Sigmoid colon (tissue), 7 donors: ENCODE measurements at places on chromosomes 5 and 9.

DNA sequence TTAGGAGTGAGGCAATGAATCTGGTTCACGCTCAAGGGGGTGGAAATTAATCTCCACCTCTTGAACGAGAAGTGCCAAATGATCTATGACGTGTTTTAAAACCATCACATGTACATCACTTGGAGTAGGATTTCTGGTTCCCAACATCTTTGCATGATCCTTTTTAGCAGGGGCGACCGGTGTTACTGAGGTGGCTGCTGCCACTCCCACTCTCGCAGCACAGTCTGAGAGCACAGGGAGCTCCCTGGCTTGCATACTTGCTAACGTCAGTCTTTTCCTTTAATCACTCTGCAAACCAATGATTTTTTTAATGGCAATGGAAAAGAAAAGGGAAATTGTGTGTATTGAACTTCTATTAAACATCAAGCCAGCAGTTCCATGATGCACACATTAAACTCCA, 624.4 kb downstream of the IRX1 start:
- no peaks in the 10 kb centered on the region for H3K27me3 ChIP-seq
- H3K4me3 ChIP-seq: no peak overlapping the region

DNA sequence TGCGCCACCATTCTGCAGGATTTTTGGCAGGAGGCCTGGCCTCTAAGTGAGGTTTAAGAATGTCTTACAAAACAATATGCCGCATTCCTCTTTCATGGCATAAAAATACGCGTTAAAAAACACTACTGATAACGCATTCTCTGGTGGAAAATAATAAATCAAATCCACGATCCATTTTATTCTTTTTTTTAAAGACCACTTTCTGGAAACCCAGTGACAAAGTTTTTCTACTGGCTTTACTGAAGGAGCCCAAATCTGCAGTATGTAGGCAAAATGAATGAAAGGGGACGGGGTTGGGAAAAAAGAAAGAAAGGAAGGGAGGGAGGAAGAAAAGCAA, 2.0 kb downstream of the SV2C start:
- no peaks in the 10 kb centered on the region for H3K36me3 ChIP-seq
- H3K4me3 ChIP-seq: no peak overlapping the region
- peaks cover 9% of the 10 kb centered on the region for H3K27me3 ChIP-seq
- no peak overlapping the region for H3K27ac ChIP-seq

DNA sequence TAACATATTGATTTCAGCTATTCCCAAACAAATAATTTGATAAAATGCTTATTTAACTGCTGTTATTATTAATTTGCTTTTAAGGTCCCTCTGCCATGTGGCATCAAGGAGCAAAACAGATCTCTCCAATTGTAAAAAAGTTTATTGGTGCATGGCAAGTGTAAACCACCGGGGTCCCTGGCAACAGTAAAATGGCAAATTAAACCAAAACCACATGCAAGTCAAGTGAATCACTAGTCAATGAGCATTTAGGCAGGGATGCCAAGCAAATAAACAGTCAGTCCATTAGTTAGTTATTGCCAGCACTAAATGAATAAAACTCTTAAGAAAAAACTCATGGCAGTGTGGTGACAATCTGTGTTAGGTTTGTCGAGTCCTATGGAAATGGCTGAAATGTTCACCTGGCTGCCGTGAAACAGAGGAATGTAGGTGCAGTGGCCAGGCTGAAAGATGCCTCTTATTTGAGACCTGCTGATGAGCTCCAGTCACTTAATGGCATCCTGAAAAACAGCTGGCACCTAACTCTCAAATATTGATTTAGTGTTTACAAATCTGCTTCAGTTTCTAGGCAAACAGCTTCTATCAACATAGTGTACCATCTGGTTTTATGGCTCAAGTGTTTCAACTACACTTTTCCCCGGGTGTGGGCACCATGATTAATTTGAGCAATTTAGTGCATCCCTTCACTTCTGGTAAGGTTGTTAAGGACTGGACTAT, 296.5 kb upstream of the ITGA1 start:
- no peaks in the 10 kb centered on the region for H3K27me3 ChIP-seq
- H3K36me3 ChIP-seq: no peaks in the 10 kb centered on the region
- DNase-seq: no peak
- H3K4me1 ChIP-seq: no peaks in the 10 kb centered on the region
- no peak overlapping the region for H3K27ac ChIP-seq
- no peak overlapping the region for H3K4me3 ChIP-seq

DNA sequence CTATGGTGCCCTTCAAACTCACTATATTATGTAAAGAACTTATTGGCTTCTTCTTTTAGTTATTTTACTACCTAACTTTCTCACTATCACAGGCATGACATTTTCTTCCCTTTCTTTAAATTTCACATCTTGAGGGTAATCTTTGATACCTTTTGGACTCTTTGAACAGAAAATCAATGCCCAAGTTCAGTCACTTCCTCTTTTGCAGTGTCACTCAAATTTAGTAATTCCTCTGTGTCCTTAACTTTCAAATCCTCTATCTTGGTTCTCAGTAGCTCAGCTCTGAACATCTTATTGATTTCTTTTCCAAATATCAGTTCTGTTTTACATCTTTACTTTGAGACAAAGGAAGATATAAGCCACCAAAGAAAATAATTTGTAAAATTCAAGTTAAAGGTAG, 25.5 kb downstream of the CNTLN start:
- H3K27ac ChIP-seq: no peak overlapping the region
- no peaks in the 10 kb centered on the region for H3K27me3 ChIP-seq
- no peaks in the 10 kb centered on the region for H3K4me1 ChIP-seq
- no peaks in the 10 kb centered on the region for H3K36me3 ChIP-seq
- no peak overlapping the region for H3K4me3 ChIP-seq

- H3K27me3 ChIP-seq: no peaks in the 10 kb centered on the region
- peaks cover 9% of the 10 kb centered on the region for H3K4me1 ChIP-seq
- H3K4me3 ChIP-seq: peak within 1 kb of the TSS; percentile 41
- DNase-seq: peak; percentile 82
- H3K36me3 ChIP-seq: no peaks in the 10 kb centered on the region
Observed at GRCh38 chr9:69173891-69174615, at the start of gene TJP2. TSS of gene TJP2 (plus strand) at chr9:69174277. CDS start at chr9:69174373, 96 bp downstream.

DNA sequence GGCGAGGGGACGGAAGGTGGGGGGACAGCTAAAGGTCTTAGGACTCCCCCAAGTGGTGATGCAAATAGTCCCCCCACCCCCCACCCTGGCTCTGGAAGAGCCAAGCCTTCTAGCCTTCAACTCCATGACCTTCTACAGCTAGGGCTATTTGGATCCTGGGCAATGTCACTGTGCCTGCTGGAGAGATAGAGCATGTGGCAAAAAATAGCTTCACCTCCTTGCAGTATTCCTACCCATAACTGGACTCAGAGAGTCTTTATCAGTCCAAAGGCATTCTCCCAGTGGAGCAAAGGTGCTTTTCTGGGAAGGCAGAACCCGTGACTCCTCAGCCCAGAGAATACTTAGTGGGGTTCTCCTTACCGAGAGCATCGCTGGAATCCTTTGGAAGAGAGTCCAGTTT, 48.9 kb upstream of the PPARGC1B start:
- H3K4me1 ChIP-seq: no peaks in the 10 kb centered on the region
- DNase-seq: no peak
- H3K4me3 ChIP-seq: no peak overlapping the region
- H3K27me3 ChIP-seq: no peaks in the 10 kb centered on the region
- H3K36me3 ChIP-seq: no peaks in the 10 kb centered on the region

- no peaks in the 10 kb centered on the region for H3K27me3 ChIP-seq
- DNase-seq: no peak
- H3K4me3 ChIP-seq: no peak overlapping the region
- no peak overlapping the region for H3K27ac ChIP-seq
- H3K4me1 ChIP-seq: no peaks in the 10 kb centered on the region
Observed at GRCh38 chr9:28215536-28216299, 642.4 kb upstream of the C9orf72 start.

DNA sequence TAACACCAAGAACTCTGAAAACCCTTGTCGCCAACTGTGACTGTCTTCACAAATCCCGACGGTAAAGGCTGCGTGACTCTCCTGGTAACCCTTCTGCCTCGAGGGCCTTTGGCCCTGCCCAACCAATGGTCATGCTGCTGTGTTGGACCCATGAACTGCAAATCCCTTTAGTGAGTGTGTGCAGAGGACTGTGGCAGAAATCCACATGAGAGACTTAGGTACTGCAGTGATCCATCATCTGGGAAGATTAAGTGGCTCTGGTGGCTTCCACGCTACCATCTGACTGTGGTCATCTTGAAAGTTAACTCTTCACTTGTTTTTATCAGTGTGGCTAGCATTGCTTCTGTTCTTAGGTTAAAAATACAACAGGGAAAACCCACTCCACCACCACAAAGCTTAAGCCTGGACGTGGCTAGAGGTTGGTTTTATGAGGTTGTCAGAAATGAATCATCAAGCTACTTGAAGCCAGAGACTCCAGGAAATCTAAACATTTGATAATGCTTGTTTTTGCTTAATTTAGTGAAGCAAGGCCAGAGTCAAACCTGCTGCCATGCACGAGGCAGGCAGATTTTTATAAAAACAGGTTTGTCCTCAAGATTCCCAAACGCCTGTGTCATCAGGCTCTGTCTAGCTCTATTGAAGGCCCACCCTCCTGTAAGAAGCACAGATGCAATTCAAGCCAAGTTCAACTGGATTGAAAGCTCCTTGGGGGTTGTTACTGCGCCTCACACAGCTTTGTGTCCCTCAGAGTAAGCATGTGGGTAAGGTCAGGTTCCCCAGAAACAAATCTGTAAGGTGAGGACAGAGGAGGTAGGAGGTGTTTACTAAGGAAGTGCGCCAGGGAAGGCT, 52.7 kb upstream of the ERCC6L2 start:
- peaks cover 11% of the 10 kb centered on the region for H3K4me1 ChIP-seq
- no peaks in the 10 kb centered on the region for H3K36me3 ChIP-seq
- DNase-seq: no peak
- peak overlapping the region; percentile 8 for H3K27ac ChIP-seq
- H3K27me3 ChIP-seq: no peaks in the 10 kb centered on the region

GRCh38 chr9:136854113-136854841, 2.1 kb downstream of the MAMDC4 start:
- H3K36me3 ChIP-seq: no peaks in the 10 kb centered on the region
- H3K27me3 ChIP-seq: no peaks in the 10 kb centered on the region
- peaks cover 30% of the 10 kb centered on the region for H3K4me1 ChIP-seq
